ENCODE measurements at places on chromosomes 4 and X. TPM values are rescaled to one million over a fixed set of nuclear protein-coding genes. Genes with fewer than 3 reads are reported as not detected.

DNA sequence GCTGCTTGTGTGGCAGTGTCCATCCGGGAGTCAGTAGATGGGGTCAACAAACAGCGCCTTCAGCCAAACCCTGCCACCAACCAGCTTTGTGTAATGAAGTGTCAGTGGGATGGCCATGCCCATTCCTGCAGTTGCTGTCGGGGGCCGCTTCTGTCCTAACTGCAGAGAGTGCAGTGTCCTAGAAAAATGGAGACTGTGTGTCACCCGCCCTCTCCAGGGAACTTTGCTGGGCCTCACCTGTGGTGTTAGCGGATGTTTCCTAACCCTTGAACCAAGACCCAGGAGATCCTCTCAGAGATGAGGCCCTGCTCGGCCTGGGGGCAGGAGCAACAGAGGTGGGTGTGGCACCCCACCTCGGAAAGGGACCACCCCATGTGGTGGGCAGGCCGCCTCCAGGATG, 35.3 kb upstream of the HGFAC start:
- no peak for DNase-seq
- no peaks in the 10 kb centered on the region for H3K36me3 ChIP-seq
- no peak overlapping the region for H3K27ac ChIP-seq

Gene FAM236B
- total RNA-seq: not detected

Gene CXCL8
- not detected for total RNA-seq

Gene ZBED1
- 15.1 TPM for total RNA-seq

Gene FRMPD3
- 6.4 TPM for total RNA-seq

Gene CXorf65
- total RNA-seq: 0.36 TPM

Gene CCDC160
- not detected for total RNA-seq

Gene FHDC1
- 0.07 TPM for total RNA-seq

DNA sequence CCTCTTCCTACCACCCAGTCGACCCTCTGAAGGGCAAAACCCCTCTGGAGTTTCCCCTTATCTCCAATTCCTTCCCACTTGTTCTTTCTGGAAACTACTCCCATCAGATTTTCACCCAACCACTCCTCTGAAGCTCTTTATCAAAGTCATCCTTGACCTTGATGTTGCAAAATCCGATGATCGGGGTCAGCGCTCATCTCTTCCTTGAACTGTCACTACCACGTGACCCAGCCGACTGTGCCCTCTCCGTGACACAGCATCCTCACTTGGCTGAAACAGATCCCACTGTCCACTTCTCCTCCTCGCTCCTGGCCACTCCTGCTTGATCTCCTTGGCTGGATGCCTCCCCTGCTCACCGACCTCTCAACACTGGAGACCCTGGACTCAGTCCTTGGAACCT, 1.1 kb downstream of the CFAP99 start:
- no peaks in the 10 kb centered on the region for H3K27me3 ChIP-seq
- DNase-seq: no peak
- no peak overlapping the region for H3K4me3 ChIP-seq
- no peaks in the 10 kb centered on the region for H3K36me3 ChIP-seq

Gene IGFBP7
- total RNA-seq: not detected
